ENCODE measurements at places on chromosomes 11 and 22. TPM values are rescaled to one million over a fixed set of nuclear protein-coding genes. Genes with fewer than 3 reads are reported as not detected.

Gene HOATZ
- total RNA-seq, result not detected

Gene KCNJ1
- total RNA-seq, result 0.22 TPM

Gene IGSF9B
- 27.4 TPM for total RNA-seq

Gene DCDC1
- total RNA-seq, result not detected

Gene FAM83F
- 5.2 TPM for total RNA-seq

Gene OR4A47
- total RNA-seq, result not detected

All from CD4-positive, alpha-beta T cell (primary cell).